ENCODE measurements at places on chromosomes 16 and 17.
A peak's percentile ranks its signal among the peaks of the same experiment; 100 is the strongest.

- DNase-seq, result no peak
Measured at GRCh38 chr16:86211800-86212199, 298.5 kb upstream of the FOXF1 start.

DNA sequence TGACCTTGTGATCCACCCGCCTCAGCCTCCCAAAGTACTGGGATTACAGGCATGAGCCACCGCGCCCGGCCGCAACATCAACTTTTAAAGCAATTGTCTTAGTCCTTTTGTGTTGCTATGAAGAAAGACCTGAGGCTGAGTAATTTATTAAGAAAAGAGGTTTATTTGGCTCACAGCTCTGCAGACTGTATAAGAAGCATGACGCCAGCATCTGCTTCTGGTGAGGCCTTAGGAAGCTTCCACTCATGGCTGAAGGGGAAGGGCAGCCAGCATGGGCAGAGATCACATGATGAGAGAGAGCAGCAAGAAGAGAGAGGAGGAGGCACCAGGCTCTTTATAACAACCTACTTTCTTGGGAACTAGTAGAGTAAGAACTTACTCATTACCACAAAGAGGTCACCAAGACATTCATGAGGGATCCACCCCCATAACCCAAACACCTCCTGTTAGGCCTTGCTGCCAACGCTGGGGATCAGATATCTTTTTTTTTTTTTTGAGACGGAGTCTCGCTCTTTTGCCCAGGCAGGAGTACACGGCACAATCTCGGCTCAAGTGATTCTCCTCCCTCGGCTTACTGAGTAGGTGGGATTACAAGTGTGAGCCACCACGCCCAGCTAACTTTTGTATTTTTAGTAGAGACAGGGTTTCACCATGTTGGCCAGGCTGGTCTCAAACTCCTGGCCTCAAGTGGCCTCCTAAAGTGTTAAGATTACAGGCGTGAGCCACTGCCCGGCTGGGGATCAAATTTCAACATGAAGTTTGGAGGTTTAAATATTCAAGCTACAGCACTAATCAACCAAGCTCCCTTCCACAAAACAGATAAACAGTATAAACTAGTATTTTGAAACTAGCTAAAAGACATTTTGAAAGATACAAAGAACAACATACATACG is 21.4 kb upstream of the GPT2 start:
- peak; percentile 28 for DNase-seq

DNA sequence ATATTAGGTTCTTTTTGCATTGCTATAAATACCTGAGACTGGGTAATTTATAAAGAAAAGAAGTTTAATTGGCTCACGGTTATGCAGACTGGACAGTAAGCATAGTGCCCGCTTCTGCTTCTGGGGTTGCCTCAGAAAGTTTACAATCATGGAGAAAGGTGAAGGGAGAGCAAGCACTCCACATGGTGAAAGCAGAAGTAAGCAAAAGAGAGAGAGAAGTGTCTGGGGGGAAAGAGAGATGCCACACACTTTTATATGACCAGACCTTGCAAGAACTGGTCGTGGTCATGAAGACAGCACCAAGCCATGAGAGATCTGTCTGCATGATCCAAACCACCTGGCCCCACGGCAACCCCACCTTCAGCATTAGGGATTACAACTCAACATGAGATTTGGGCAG is 45.4 kb downstream of the KCNJ16 start:
- no peak for DNase-seq

DNA sequence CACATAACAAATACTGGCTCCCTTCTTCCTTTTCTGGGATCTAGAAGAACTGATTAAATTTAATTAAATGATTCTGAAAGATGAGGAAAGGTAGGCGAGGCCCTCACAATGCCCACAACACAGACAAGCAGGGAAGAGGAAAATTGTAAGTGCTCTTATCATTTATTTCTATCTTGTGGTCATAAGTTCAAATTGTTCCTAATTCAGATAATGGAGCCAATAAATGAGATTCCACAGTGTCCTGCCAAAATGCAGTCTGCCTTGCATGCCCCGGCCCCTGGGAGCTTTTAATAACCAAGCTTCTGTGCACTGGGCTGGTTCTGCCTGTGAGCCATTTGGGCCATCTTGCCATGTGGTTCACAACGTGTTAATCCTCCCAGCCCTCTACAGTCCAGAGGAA is 97.0 kb downstream of the CMC2 start:
- no peak for DNase-seq

DNA sequence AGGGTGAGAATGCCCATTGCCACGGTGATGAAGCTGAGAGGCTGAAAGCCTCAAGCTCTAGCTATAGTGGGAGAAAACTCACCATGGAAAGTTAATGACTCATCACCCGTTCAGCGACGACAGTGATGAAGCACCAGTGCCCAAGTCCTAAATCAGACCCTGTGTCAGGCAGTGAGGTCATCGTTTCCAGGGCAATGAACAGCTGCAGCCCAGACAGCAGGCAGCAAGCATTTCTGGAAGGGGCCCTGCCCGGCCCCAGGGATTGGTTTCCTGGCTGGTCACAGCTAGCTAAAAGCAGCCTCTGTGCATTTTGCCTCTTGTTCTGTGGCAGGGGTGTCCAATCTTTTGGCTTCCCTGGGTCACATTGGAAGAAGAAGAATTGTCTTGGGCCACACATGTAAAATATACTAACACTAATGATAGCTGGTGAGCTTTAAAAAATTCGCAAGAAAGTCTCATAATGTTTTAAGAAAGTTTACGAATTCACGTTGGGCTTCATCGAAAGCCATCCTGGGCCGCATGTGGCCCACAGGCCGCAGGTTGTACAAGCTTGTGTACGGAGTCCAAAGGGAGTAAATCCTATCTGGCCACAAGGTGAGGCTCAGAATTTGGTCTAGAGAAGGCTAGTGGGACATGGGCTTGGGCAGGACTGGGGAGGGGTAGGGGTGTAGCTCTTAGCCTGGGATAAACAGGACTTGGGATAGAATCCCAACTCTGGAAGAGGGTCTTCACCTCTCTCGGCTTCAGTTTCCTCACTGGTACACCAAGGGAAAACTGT is 40.6 kb downstream of the MIS12 start:
- DNase-seq, result peak; percentile 95

DNA sequence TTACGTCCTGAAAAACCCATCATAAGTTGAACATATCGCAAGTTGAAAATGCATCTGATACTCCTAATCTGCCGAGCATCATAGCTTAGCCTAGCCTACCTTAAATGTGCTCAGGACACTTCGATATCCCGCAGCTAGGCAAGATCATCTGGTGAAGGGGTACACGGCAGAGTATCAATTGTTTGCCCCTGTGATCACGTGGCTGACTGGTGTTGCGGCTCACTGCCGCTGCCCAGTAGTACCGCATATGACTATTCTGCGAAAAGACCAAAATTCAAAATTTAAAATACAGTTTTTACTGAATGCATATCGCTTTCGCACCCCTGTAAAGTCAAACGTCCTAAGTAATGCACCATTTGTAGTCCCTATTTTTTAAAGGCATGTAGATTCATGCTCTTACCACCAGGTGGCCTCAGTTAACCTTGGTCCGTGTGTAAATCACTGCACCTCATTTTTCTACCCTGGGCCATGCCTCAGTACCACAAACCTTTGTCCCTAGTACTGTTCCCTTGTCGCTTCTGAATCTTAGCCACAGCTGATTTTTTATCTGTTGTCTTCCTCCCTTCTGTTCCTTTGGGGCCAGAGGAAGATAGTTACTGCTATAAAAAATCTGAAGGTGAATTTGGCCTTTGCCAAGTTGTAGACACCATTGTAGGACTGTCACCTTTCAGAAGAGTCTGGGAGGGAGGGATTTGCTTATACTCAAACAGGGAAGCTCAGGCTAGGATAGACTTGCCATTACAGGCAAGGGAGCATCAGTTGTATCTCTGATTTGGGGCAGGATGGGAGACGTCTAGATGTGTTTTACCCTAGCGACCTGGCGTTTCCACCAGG is 34.4 kb downstream of the WWP2 start:
- peak; percentile 71 for DNase-seq

- no peak for DNase-seq
Measured at GRCh38 chr17:66713533-66714042, 121.3 kb upstream of the CACNG5 start.

DNA sequence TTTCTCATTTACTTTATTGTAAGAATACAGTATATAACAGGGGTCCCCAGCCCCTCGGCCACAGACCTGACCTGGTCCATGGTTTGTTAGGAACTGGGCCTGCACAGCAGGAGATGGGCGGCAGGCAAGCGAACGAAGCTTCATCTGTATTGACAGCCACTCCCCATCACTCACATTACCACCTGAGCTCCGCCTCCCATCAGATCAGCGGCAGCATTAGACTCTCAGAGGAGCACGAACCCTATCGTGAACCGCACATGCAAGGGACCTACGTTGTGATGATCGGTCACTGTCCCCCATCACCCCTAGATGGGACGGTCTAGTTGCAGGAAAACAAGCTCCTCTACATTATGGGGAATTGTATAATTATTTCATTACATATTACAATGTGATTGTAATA is 410.6 kb downstream of the SLC39A11 start:
- no peak for DNase-seq

GRCh38 chr17:20091174-20092029 is 82.2 kb downstream of the SPECC1 start:
- DNase-seq, result no peak

- peak; percentile 46 for DNase-seq
Measured at GRCh38 chr17:79741751-79742588, 11.2 kb downstream of the ENPP7 start.

DNA sequence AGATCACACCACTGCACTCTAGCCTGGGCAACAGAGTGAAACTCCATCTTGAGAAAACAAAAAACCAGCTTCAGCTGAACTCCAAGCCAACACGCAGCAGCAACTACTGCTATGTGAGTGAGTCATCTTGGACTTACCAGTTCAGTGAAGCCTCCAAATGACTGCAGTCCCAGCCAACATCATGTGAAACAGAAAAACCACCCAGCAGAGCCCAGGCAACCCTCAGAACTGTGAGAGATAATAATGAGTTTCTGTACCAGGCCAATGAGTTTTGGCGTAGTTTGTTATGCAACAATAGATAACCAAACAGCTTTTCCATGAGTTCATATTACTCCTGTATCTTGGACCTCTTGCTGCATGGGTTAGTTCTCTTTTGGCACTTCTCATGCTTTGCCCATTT is 23.3 kb downstream of the PHF12 start:
- no peak for DNase-seq

- no peak for DNase-seq
Measured at GRCh38 chr17:10932938-10933337, 95.1 kb upstream of the PIRT start.

- DNase-seq, result no peak
Measured at GRCh38 chr17:64599827-64600226, 62.3 kb downstream of the SMURF2 start.

GRCh38 chr16:68760671-68761275 is 23.7 kb downstream of the CDH1 start:
- DNase-seq, result peak; percentile 59

GRCh38 chr16:65315081-65315780 is 193.4 kb upstream of the CDH11 start:
- DNase-seq, result no peak

DNA sequence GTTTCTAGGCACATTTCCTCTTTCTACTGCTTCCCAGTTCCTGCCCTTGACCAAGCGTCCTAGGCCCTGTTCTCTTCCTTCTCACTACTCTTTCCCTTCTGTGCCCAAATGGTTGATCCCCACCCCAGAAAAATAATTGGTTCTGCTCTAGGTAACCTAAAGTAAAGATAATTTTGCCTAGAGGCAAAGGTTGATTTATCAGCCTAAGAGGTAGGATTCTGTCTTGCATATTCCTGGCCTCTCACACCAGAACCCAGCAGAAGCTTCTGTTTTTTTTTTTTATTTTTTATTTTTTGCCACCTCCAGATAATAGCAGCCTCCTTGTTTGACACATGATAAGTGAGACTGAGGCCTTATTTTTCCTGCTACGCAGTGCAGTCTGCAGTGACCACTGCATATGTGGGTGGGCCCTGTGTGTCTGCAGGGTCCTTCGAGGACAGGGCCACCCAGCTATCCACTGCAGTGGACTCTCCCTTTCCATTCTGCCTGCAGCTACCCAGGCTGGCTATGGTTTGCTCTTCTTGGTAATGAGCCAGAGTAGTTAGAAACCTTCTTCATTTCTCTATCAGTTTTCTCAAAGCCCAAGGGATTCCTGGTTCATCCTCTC is 701 bp downstream of the PIPOX start:
- DNase-seq, result no peak

GRCh38 chr16:47069313-47069712 is 74.4 kb downstream of the NETO2 start:
- DNase-seq, result no peak

GRCh38 chr16:54055864-54056263 is 230.7 kb downstream of the IRX3 start:
- no peak for DNase-seq

GRCh38 chr17:7235693-7236665 is 1.7 kb upstream of the DVL2 start:
- peak; percentile 72 for DNase-seq

- DNase-seq, result peak; percentile 1
Measured at GRCh38 chr17:54666559-54666958, 234.1 kb upstream of the TOM1L1 start.

GRCh38 chr17:75267411-75268232 is 3.4 kb downstream of the MIF4GD start:
- DNase-seq, result no peak

- DNase-seq, result no peak
Measured at GRCh38 chr17:63631626-63632025, 9.4 kb downstream of the MAP3K3 start.

- DNase-seq, result no peak
Measured at GRCh38 chr17:48835971-48836370, 5.1 kb downstream of the CALCOCO2 start.

DNA sequence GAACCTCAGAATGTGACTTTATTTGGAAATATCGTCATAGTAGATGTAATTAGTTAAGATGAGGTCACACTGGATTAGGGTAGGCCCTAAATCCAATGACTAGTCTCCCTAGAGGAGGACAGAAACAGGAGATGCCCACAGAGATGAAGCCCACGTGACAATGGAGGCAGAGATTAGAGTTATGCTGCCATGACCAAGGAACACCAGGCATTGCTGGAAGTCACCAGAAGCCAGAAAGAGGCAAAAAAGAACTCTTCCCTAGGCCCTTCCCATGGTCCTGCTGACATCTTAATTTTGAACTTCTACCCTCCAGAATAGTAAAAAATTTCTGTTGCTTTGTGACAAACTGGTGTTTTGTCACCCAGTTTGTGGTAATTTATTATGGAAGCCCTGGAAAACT is 49.6 kb downstream of the IKZF3 start:
- DNase-seq, result no peak

- DNase-seq, result no peak
Measured at GRCh38 chr17:35315283-35315682, 58.1 kb downstream of the SLFN11 start.

DNA sequence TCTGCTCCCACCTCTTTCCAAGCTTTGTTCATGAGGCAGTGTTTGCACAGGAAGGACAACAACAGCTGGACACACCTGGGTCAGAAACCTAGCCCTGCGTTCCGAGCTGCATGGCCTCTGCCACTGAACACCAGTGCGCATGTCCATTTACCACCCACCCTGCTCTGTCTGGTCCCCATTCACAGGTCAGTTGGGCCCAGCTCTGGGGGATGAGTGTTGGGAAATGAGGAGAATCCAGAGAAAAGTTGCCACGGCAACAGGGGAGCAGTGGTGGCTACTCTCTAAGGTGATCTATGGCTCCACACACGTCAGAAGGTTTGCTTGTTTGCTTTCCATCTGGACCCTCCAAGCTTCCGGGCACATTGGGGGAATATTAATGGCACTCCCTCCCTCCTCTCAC is 70.4 kb upstream of the ASIC2 start:
- DNase-seq, result no peak

Data from RKO (cell line).